ENCODE measurements at places on chromosomes 16 and 17.
A peak's percentile ranks its signal among the peaks of the same experiment; 100 is the strongest.

DNA sequence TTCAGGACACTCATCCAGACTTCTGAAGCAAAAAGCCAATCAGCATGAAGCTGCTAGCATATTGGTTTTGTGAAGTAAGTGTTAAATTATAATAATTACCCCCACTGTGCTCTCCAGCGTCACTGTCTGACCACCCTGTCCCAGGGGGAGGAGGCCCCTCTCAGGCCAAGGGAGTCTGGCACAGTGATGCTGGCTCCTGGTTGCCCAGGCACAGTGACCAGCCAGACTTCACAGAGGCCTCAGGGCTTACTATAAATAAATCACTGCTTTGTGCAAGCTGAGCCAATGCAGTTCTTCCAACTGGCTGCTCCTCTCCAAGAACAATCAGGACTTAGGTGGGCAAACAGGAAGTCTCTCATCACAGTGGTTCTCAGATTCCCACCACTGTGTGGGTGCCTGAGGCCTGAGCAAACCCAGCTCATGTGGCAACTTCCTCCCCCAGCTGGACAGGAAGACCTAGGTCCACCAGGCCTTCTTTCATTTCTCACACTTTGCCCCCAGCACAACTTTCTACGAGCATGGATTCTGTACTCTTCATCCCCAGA lies 1.7 kb upstream of the DBNDD1 start:
- DNase-seq, result no peak

- no peak for DNase-seq
Observed at GRCh38 chr17:40230670-40231069, 11.6 kb downstream of the WIPF2 start.

- peak; percentile 17 for DNase-seq
Observed at GRCh38 chr16:65740711-65741110, 618.8 kb upstream of the CDH11 start.

- DNase-seq, result no peak
Observed at GRCh38 chr16:69234460-69234859, 47.5 kb downstream of the SNTB2 start.

DNA sequence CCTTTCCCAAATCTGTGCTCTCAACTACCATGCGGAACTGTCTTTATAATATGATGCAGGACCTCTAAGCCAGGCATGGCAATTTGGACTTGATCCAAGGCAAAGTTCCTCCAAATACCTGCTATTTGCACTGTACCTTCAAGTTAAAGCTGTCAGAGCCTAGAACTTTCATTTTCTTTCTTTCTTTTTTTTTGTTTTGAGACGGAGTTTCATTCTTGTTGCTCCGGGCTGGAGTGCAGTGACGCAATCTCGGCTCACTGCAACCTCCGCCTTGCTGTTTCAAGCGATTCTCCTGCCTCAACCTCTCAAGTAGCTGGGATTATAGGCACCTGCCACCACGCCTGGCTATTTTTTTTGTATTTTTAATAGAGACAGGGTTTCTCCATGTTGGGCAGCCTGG lies 51.7 kb downstream of the ARHGAP27 start:
- DNase-seq, result no peak

DNA sequence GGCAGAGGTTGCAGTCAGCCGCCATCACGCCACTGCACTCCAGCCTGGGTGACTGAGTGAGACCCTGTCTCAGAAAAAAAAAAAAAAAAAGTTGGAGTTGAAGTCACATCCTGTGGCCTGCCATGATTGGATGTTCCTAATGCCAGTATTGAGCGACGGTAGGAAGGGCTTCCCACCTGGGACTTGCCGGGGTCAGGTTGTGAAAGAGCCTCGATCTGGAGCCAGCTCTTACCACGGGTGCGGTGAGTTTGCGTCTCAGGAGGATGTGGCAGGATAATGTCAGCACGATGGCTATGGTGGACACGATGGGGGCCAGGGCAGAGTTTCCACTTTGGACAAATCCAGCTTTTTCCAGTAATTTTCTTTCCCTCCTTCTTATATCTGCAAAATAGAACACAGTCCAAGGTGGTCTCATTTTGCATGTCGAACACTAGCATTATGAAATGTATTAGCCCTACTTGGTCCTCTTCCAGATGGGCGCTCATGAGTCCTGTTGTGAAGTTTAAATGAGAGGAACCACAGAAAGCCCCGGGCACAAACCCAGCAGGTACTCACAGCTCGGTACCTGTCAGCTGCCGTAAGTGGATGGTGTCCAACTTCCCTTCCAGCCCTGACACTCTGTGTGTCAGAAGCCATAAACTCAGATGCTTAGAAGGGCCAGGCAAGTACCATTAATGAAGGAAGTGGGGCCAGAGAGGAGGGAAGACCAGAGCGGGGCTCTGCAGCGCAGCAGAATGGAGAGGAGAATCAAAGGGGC lies 22.2 kb downstream of the ABCC12 start:
- no peak for DNase-seq

- no peak for DNase-seq
Observed at GRCh38 chr17:72274614-72275013, 153.8 kb downstream of the SOX9 start.

GRCh38 chr16:63617047-63617989 lies 1504.5 kb downstream of the CDH11 start:
- no peak for DNase-seq

- DNase-seq, result no peak
Observed at GRCh38 chr17:51647826-51648225, 387.5 kb downstream of the UTP18 start.

- no peak for DNase-seq
Observed at GRCh38 chr17:44338702-44339101, 6.4 kb upstream of the GRN start.

Data from GM04504 (cell line).